Stimulated activated CD4-positive, alpha-beta T cell treated with anti-CD3 and anti-CD28 coated beads, Interleukin-4, amount 100 ng/mL, for 1 hour (primary cell): ENCODE measurements at places on chromosomes 12 and 14.

GRCh38 chr12:90897986-90898385, 57.0 kb downstream of the CCER1 start:
- no peak for DNase-seq

GRCh38 chr12:82833481-82833880, 146.8 kb downstream of the TMTC2 start:
- DNase-seq = no peak

DNA sequence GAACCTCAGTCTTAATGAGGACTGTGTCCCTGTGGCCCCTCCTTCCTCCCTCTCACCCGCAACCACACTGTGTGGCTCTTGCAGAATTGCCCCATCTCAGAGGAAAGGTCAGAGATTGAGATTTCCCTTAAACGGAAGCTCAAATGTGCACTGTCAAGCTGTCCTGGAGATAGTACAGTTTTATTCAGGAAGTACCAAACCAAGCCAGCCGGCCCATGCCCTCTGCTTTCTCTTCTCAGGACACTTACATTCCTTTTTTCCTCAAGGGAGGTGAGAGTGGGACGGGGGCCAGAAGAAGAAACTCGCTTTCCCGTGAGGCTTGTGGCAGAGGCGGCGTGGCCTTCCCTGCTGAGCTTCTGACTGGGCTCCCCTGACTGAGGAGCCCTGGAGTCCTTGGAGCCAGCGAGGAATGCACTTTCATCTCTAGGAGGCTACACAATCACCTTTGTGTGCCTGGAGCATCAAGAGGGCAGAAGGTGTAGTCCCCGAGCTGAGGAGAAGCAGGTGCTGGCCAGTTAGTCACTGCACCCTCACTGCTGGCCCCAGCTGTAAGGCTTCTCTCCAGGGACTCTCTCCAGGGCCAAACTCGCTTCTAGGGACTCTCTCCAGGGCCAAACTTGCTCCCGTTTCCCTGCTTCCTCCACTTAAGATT, 24.1 kb upstream of the ATP2A2 start:
- no peak for DNase-seq

GRCh38 chr12:120095736-120096135, 20.8 kb downstream of the RAB35 start:
- no peak for DNase-seq

GRCh38 chr14:69349091-69349777, 48.9 kb downstream of the ERH start:
- no peak for DNase-seq

DNA sequence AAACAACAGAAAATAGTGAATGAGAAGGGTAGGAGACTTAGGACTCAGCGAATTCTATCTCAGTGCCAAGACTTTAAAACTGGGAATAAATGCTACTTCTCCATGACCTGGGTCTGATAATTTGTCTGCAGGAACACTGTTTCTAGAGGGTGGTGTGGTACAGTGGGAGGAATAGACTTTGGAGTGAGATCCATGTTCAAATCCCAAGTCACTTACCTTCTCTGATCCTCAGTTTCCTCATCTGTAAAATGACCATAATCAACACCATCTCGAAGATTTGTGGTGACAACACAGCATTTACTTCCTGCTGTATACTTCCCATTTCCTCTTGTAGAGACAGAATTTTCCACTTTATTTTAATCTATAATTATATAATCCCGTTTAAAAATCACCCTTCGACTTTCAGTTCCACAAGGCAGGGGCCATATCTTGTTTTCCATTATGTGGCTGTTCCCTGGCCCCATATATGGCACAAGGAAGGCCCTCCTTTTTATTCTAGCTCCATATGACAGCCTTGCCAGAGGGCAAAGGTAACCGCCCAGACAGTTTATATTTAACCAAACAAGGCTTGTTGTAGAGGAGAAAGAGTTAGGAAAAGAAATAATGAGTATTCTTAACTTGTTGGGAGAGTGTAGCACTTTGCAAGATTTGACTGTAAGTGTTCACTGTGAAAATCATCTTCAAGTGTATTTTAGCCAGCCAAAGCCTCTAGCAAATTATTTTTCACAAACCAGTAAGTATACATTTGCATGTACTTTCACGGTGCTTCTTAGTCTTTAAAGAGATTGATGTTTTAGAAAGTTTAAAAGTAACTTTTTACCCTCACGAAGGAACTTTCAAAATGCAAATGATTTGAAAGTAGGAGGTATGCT, 243.1 kb downstream of the AKAP6 start:
- DNase-seq = no peak

GRCh38 chr12:32906399-32907165, 10.0 kb upstream of the PKP2 start:
- no peak for DNase-seq

- DNase-seq = peak; percentile 40
These were observed 27.5 kb downstream of the HVCN1 start for GRCh38 chr12:110661337-110661972.

DNA sequence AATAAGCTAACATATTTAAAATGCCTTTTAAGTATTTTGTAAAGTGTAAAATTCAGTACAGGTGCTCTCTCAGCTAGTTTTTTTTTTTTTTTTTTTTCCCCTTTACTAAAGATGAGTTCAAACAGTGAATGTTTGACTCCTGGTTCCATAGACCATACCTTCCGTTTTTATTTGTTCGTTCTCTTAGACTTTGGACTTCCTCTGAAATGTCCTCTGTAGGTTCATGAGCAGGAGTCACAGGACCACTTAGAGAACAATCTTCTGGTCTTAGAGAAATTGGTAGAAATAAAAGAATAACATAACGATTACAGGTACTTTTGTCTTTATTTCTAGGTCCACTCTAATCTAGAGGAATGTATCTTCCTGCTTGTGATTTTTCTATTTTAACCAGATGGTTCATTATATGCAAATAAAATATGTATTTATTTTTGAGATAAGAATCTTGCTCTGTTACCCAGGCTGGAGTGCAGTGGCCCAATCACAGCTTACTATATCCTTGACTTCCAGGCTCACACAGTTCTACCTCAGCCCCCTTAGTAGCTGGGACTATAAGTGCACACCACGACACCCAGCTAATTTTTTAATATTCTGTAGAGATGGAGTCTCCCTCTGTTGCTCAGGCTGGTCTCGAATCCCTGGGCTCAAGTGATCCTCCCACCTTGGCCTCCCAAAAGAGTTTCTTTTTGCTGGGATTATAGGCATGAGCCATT, 25.8 kb downstream of the STYX start:
- no peak for DNase-seq
